ENCODE measurements at places on chromosomes 2 and 18.

DNA sequence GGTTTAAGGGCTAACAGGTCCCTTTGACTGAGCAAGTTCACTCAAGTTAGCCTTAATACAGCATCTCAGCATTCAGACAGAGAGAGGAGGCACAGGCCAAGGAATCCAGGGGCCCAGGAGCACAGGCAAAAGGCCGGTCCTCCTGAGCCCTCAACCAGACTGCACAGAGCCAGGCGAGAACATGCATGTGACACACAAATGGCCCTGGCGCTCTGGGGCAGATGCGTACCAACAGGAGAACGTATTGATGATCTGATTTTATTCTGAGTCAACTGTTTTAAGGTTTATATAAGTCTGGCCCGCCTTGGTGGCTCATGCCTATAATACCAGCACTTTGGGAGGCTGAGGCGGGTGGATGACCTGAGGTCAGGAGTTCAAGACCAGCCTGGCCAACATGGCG lies 34.9 kb downstream of the KCNIP3 start:
- no peak for DNase-seq

GRCh38 chr2:216477283-216478035 lies 21.2 kb upstream of the RPL37A start:
- DNase-seq = no peak

GRCh38 chr2:205878999-205879762 lies 196.9 kb downstream of the NRP2 start:
- DNase-seq = no peak

GRCh38 chr18:5899835-5900234 lies 4.5 kb upstream of the TMEM200C start:
- no peak for DNase-seq

DNA sequence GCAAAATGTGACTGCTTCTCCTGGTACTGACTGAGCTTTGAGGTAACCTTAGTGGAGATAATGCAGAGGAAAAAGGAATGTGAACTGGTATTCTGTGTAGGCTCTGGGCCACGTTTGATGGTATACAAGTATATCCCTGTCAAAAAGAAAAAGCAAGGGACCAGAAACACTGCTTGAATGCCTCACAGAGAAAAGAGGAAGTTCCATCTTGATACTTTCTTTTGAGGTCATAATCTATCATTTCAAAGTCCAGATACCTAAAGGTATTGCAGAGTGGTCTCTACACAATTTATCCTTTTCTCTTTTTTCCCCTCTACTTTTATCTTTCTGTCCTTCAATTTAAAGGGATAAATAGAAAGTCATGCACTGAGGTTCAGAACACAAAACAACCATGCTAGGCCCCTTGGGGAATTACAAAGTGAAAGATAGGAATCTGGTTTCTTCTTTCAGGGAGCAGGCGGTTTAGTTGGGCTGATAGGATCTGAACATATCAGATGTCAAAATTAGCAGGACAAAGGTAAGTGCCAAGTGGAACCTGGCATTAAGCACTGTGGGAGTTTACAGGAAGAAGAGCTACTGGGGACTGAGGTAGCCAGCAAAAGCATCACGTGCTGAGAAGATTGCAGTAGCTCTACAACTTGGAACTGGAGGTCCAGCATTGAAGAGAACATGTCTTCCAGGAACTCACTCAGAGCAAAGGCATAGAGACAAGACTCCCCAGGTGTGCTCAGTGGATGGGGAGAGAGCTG lies 121.2 kb downstream of the LYPD6 start:
- no peak for DNase-seq

DNA sequence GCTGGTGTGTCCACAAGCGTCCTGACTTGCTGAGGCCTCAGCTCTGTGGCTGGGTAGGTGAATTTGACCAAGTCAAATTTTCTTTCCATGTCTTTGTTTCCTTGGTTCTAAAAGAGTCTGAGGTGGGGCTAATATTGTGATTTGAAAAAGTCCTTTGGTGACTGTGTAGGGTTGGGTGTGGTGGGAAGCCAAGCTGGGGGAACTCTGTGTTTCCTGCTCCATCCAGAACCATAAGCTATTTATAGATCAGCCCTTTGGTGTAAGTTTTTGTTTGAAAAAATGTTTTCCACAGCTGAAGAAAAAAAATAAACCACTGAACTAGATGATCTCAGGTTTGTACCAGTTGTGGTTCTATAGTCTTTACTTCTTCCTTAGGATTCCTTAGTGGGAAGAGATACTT lies 462.7 kb downstream of the TGIF1 start:
- no peak for DNase-seq

DNA sequence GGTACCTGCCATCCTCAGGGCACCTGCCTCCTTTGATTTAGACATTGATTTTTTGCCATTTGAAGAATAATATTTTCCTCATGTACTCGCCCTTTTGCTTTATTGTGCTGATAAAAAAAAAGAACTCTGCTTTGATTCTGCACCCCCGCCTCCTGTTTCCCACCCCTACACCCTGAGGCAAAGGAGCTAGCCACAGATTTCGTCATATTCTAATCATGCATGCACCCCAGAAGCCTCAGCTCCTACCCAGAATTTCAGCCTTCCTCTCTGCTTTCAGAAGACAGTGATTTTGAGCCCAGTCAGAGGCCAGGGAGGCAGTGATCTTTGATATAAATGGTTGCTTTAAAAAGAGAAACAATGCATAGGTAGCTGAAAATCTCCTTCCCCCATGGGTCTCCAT lies 329.0 kb downstream of the PTPRM start:
- no peak for DNase-seq

DNA sequence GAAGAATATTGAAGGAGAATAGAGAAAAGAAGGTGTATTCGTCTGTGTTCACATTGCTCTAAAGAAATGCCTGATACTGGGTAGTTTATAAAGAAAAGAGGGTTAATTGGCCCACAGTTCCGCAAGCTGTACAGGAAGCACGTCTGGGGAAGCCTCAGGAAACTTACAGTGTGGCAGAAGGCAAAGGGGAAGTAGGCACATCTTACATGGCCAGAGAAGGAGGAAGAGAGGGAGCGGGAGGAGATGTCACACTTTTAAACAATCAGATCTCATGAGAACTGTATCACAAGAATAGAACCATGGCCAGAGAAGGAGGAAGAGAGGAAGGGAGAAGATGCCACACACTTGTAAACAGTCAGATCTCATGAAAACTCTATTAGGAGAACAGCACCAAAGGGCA lies 159.6 kb upstream of the TPO start:
- no peak for DNase-seq

DNA sequence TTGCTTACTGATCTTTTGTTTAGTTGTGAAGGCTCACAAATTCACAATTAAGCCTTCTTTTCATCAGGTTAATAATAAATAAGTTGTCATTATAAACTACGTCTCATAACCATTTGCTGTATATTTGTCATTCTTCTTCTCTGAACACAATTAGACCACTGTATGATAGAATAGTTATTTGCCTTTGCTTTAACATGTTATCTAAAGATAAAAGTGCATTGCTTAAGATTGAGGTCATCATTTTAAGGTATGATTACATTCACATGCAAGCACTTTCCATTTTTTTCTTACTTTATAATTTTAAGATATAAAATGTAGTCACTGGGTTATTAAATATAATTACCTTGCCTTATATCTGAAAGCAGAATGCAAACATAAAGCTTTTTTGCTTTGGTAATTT lies 80.1 kb upstream of the GLS start:
- DNase-seq = no peak

DNA sequence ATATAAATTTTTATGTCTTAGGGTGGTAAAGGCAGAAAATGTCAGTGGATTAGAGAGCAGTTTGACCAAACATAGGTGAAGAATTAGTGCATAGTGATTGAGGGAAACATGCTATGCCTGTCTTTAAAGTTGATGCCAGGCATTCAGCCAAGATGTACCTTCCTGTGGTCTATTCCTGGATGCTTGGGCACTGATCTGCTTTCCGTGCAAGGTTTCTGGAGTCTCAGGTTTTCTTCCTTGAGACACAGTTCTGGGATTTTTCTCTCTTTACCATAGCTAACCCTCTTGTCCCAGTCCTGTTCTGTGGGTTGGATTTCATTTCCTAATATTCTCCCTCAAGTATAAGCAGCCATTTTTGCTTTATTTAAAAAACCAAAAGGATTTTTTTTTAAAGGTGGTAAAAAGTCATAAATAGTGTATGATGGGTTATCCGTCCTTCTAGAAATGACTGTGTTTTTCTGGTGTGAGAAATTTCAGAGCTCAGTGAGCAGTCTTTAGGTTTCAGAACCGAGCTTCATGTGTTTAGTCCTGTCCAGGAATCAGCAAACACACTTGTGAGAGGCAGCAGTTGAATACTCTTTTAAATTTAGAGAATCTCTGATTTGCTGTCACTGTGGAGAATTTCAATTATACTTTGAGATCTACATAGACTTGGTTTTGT lies 43.0 kb upstream of the CYBRD1 start:
- no peak for DNase-seq

GRCh38 chr2:240326246-240326645 lies 109.2 kb upstream of the GPC1 start:
- DNase-seq = no peak

GRCh38 chr2:10086950-10087349 lies 6.7 kb upstream of the CYS1 start:
- no peak for DNase-seq

DNA sequence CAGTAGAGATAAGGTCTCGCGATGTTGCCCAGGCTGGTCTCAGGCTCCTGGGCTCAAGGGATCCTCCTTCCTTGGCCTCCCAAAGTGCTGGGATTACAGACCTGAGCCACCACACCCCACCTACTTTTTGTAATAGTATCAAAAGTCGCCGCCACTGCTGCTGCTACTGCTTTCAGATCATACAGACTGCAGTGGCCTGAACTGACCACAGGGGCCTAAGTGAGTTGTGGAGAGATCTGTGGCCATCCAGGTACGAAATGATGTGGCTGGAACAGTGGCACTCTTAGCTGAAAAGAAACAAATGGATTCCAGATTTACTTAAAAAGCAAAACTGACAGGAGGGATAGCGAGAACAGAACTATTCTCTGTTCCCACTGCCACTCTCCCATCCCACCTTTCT lies 32.9 kb upstream of the POMC start:
- DNase-seq = no peak

DNA sequence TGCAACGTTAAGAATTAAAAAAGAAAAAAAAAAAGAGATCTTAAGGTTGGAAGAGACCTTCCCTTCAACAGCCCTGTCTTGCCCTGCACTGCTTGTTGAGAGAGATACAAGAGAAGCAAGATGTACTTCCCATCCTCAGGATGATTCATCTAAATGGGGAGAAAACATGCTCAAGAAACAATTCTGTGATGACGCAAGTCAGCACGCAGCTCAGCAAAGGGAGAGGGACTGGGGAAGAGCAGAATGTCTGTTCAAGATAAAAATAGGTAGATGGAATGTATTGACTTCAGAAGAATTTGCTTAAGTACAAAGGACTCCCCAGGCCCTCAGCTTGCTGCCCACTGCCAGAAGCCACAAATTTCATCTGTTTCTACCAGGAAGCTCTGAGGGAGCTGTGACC lies 198.2 kb upstream of the SPRED2 start:
- DNase-seq = no peak

- no peak for DNase-seq
These were observed 144.4 kb upstream of the ITGA6 start for GRCh38 chr2:172282944-172283343.

- DNase-seq = no peak
These were observed 42.3 kb downstream of the KCTD1 start for GRCh38 chr18:26506012-26506411.

GRCh38 chr2:231395188-231396057 lies at the start of gene B3GNT7:
B3GNT7 (plus strand) TSS chr2:231395710; CDS start chr2:231395804, 94 bp downstream.
- DNase-seq = no peak

GRCh38 chr18:56907771-56908170 lies 239.1 kb upstream of the BOD1L2 start:
- no peak for DNase-seq

DNA sequence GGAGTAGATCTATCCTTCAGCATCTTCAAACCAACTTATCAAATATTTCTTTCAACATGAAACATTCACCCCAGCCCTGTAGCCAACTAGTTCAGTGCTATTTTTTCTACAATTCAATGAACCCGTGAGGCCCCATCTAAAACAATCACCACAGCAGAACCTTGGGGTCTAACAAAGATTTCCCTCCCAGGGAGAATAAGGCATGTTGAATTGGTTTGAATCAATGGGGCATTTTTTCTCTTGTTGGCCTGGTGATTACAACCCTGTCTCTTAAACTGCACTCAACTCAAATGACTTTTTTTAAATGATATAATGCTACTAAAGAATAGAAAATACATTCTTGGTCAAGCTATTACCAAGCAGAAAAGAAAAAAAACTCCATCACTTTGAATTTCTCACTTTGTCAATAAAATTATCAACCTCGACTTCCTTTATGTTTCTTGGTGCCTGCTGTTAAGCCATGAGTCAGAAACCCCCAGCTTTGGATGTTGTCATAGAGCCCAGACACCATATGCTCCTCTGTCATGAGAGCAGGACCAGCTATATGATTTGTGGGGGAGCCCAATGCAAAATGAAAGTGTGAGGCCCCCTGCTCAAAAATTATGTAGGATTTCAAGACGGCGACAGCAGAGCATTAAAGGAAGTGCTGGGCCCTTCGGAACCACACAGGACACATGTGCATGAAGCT lies 282.4 kb downstream of the MEIS1 start:
- DNase-seq = no peak

Measured in stimulated activated CD8-positive, alpha-beta memory T cell treated with anti-CD3 and anti-CD28 coated beads, Interleukin-2, amount 100 ng/mL, for 48 hours (primary cell).